BE2C (cell line): ENCODE measurements at places on chromosomes 13 and 19.

- DNase-seq = no peak
Observed at GRCh38 chr13:64186503-64187250, 2771.0 kb upstream of the PCDH20 start.

GRCh38 chr19:36152352-36153091 is at the start of gene COX7A1:
TSS of gene COX7A1 (minus strand) at chr19:36152447. CDS start at chr19:36152407, 40 bp downstream.
- DNase-seq = no peak

DNA sequence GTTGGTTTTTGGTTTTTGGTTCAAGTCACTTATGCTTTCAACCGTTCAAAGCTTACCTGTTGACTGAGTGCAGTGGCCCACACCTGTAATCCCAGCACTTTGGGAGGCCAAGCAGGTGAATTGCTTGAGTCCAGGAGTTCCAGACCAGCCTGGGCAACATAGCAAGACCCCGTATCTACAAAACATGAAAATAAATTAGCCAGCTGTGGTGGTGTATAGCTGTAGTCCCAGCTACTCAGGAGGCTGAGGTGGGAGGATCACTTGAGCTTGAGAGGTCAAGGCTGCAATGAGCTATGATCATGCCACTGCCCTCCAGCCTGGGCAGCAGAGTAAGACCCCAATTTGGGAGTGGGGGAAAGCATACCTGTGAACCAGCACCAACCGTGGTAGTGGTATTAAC is 43.7 kb downstream of the PEX11G start:
- DNase-seq = no peak

- DNase-seq = no peak
Observed at GRCh38 chr13:51093574-51093973, 17.5 kb downstream of the C13orf42 start.

DNA sequence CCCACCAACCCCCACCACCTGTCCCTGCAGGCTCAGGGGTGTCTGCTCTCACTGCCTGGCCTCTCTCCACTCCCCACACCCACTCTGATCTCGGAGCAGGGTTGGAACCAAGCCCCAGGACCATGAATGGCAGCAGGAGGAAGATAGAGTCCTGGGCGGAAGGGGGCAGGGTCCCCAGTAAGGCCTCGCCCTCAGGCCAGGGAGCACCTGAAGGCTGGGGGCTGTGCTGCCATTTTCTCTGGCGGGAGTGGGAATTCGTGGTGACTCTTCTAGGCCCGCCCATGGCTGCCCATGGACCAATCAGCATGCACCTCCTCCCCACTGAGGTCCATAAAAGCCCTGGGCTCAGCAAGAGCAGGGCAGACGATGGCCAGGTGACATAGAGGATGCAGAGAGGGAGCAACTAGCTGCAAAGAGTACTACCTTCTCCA is 25.0 kb downstream of the KBTBD6 start:
- DNase-seq = peak; percentile 16

GRCh38 chr19:40742886-40743285 is 7.4 kb downstream of the ACTMAP start:
- DNase-seq = no peak

DNA sequence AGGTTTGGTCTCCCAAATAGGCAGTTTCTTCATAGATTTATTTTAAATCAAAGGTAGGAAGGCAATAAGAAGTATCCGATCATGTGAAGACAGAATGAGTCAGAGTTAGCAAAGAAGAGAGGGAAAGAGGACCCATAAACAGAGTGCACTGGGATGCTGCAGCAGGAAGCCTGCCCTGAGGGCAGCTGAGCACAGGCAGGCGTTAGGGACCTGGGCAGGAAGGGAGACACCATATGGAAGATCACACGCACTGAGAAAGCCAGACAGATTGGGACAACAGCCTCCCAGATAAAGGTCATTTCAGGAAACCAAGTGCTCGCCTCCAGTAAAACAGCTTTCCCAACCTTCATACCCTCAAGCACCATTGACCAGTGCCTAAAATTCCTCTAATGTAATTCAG is 598.0 kb downstream of the EFNB2 start:
- DNase-seq = peak; percentile 85

DNA sequence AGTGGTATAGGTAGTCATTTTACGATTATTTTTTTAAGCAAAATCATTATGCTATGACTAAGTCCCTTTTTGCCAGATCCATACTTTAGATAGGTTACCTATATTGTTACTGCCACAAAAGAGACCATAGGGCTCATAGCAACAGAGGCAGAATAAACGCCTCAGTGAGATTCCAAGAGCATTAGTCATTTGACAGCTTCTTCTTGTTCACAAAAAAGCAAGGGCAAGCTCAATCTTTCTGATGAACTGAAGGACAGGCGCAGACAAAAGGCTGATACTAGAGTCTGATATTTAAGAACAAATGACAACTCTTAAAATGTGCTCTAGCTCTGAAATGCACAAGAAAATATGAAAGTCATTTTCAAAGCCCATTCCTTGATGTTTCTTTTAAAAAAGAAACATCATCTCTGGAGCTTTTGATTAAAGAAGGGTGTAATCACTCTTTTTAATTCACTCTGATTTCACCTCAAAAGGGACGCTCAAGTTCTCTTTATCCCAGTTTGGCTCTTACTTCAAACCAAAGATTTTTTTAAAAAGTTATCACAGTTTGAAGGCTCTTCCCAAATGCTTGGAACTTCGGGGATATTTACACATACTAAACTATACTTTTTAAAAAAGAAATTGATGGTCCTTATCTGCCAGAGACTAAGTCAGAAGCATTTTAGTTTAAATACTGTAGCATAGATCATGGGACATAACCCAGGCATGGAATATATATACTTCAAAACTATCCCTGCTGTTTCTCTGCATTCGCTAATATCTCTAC is 187.2 kb downstream of the EFNB2 start:
- no peak for DNase-seq

GRCh38 chr19:17942181-17942580 is 9.4 kb downstream of the CCDC124 start:
- DNase-seq = no peak

DNA sequence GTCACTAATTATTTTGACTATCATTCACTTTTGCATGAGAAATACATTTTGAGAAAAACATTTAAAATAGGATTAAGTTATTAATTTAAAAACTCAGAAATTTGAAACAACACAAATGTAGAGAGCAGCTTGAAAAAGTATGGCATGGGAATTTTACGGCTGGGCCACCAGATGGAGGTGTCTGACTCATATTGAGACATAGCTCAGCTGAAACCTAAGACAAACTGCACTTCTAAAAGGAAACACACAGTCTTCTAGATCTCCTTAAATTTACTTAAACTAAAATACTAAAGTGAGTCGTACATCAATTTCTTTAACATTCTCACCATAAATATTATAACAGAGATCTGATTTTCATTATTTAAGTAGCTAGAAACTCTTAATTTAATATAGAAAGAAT is 41.9 kb upstream of the POSTN start:
- no peak for DNase-seq

DNA sequence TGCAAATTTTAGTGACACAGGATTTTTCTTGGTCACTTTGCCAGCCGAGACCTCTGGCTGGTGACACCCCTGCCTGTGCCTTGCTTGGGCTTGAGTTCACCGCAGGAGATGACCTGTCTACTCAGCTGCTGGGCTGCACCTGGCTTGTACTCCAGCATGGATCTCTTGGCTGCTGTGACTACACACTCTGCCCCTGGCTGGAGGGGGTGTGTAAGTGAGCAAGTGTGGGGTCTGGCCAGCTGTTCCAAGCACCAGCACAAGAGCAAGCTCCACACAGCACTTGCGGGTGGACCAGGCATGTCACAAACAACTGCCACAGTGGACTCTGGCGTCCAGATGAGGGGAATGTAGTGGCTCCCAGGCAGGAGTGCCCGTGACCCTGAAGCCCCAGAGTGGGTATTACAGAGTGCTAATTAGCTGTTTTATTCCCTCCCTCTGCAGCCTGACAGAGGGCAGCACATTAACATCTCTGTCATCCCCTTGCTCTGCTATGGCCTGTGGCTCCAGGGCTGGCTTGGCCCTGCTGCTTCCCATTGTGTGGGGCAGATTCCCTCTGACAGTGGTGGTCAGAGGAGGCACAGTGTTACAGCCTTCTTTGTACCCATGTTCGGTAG is 1387.2 kb downstream of the OLFM4 start:
- no peak for DNase-seq

- DNase-seq = no peak
Observed at GRCh38 chr13:49348751-49349150, 95.1 kb downstream of the CAB39L start.

DNA sequence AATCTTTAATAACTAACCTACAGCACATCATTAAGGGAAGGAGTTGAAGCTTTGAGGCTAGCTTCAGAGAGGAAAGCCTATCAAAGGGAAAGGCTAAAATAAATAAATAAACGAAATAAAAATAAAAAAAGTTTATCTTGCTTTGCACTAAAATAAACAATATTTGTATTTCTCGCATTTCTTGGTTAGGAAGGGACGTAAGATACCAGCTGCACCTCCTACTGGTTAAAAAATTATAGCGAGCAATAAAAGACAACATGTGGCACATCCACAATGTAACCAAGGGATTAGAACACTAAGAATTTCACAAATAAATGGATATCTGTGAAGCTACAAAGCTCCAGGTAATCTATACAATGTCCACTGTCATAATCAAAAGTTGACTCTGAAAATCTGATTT is 194.5 kb downstream of the DACH1 start:
- no peak for DNase-seq

DNA sequence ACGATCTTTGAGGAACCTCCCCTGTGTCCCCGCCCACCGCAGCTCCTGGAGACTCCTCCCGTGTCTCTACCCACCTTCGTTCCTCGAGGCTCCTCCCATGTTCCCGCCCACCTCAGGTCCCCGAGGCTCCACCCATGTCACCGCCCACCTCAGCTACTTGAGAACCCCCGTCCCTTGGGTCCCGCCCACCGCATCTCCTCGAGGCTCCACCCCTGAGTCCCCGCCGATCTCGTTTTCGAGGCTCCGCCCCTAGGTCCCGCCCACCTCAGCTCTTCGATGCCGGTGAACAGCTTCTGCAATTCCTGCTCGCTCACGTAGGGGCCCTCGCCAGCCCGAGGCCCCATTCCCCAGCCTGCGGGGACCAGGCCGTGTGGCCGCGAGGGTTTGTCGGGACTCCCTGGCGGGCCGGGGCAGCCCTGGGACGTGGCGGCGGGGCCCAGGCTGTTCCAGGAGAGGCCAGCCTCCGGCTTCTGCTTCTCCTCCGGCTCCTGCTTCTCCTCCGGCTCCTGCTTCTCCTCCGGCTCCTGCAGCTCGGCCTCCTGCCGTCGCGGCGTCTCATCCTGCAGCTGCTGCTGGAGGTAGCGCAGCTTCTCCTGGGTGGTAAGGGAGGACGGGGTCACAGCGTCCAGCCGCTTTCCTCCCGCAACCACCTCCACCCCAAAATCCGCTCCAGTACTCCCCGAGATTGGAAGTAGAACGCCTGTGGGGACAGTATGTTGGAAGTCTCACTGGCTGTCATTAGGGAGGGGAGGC is 16.7 kb downstream of the TSKS start:
- DNase-seq = peak; percentile 97

DNA sequence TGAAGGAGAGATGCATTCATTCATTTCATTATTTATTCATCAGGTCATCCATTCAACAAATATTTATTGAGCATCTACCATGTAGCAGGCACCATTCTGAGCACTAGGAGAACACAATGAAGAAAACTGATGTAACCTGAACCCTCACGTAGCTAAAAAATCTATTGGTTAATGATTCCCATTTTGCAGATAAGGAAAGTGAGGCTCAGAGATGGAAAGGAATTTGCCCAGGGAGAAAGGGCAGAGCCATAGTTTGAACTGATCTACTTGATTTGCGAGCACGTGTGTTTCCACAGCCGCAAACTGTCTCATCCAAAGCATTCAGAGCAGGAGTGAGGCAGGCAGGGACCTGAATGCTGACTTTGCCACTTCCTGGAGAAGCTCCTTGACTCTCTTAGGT is 2.7 kb downstream of the KLK8 start:
- DNase-seq = no peak

DNA sequence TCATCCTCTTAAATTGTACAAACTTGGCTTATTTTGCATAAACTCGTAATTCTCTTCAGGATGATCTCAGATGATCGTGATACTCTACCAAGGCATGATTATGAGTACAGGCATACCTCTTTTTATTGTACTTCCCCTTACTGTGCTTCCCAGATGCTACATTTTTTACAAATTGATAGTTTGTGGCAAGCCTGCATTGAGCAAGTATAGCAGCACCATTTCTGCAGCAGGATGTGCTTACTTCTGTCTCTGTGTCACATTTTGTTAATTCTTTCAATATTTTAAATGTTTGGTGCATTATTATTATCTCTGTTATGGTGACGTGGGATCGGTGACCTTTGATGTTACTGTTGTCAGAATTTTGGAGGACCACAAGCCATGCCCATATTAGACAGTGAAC is 752.3 kb downstream of the PCDH9 start:
- DNase-seq = no peak

DNA sequence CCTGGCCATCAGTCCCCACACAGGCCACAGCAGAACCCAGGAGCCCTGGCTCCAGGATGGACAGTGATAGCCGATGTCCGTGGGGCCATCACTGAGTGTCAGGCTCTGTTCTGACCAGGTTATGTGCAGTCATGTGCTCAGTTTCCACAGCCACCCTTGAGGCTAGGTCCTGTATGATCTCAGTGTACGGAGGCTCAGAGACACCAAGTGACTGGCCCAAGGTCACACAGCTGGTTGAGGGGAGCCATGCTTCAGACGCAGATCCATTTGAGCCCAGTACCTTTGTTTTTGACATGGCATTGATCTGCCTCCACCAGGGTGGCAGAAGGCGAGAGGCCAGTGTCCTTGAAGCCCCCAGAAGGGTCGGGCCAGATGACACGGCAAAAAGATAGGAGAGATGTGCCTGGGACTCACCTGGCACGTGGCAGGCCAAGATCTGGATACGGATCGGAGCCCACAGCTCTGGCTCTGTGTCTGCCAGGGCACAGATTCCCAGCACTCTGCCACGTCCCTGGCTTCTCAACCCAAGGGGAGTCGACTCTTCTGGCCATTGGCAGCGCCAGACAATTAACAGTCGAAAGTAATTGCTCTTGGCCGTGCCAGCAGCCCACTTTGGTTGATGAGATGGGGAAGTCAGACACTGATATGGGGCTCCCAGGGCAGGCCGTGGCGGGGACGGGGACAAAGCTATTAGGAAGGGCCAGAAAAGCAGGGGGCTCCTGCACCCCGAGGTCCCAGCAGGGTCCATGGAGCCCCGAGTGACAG is 15.6 kb downstream of the EVI5L start:
- no peak for DNase-seq

DNA sequence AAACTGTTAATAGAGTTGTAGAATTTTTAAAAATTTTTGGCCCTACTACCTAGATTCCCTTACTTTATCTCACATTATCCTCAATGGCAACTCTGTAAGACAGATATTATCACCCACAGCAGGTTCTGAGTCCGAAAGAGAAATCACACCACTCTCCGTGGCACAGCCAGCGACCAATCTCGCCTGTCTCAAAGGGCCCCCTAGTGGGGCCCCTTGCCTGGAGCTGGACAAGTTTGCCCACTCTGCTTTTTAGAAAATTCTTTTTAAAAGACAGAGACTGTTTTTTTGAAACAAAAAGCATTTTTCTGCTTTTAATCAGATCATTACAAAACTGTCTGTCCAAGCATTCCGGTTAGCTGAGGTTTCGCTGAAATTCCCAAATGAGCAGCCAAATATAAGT is 21.7 kb downstream of the PHF11 start:
- peak; percentile 50 for DNase-seq

GRCh38 chr13:63092456-63092855 is 1676.8 kb upstream of the PCDH20 start:
- no peak for DNase-seq

- peak; percentile 61 for DNase-seq
Observed at GRCh38 chr19:46841458-46842083, 9.1 kb downstream of the AP2S1 start.

- no peak for DNase-seq
Observed at GRCh38 chr13:40064154-40065097, 409.0 kb downstream of the COG6 start.
